NB4 (cell line): ENCODE measurements at places on chromosomes 3 and 15.

DNA sequence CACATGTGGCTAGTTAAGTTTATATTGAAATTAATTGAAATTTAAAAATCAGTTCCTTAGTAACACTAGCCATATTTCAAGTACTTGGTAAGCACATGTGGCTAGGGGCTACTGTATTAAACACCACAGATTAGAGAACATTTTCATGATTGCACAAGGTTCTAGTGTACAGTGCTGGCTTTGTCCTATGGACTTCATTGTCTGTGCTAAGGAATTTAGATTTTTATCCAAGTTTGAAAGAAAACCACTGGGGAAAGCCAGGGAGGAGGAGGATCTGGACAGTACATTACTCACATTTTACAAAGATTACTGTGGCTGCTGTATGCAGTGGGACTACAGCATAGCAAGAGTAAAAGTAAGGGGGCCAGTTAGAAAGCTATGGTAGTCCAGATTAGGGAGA is 13.9 kb downstream of the STAC start:
- no peak for DNase-seq

GRCh38 chr3:40989141-40990061 is 209.9 kb upstream of the CTNNB1 start:
- DNase-seq = no peak

GRCh38 chr15:101424984-101425383 is 64.5 kb downstream of the PCSK6 start:
- no peak for DNase-seq

- no peak for DNase-seq
Measured at GRCh38 chr3:48110463-48110862, 77.8 kb downstream of the CDC25A start.

DNA sequence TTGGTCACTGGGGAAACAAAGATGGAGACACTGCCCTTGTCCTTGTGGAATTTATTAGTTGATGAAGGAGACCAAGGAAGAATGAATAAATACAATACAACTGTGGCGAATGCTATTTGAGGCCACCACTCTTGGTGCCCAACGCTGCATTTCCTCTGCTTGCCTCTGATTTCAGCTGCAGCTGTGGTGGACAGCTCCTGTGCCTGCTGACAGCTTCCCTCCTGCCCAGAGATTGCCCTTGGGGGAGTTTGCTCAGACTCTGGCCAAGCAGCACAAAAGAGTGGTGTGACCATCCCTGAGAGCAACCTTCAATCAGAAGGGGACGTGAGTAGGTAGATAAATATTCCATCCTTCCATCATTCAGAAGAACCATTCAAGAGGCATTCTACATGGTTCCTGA is 64.6 kb upstream of the FHIT start:
- peak; percentile 5 for DNase-seq

DNA sequence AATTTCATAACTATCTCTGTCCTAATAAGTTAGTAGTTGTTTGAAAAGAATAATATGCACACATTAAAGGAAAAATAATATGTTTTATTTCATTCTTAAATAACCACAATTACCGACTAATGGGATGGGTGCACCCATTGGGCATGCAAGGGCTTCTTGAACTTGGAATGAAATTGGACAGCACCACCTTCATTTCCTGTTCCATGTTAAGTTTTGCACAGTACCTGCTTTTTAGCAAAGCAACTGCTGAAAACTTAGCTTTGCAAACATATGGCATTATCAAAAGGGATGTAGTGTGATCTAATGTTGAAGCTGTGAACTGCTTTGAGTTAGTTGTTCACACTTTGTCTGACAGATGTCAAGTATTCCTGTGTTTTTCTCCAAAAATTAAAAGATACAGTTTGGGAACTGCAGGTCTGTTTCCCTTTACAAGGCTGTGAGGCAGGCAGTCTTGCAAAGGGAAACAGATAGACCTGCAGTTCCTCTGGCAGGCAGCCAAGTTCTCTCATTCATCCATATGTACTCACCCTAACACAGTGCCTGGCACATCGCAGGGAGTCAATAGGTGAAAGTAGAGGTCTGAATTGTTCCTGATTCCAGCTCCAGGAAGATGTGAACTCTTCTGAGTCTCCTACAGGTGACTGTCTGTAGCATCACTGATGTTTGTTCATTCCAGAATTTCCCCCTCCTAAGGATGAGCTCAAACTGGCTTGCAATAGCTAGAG is 64.3 kb upstream of the GOLGA8B start:
- DNase-seq = peak; percentile 3

DNA sequence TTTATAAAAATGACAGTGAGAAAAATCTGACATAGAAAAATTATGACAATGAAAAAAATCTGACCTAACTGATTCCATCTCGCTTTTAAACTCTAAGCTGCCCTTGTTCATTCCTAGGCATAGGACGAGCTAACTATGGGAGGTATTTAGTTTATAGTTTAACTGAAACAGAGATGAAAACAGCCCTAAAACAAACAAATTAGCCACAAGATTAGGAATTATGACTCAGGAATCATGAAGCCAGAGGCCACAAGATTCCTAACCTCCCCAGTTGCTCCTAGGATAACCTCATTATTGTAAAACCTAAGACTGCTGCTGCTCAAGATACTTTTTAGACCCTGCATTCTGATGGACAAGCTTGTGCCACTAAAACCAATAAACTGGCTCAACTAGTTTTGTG is 122.7 kb upstream of the MNS1 start:
- DNase-seq = no peak

- no peak for DNase-seq
Measured at GRCh38 chr15:81536356-81536755, 162.3 kb upstream of the TMC3 start.

DNA sequence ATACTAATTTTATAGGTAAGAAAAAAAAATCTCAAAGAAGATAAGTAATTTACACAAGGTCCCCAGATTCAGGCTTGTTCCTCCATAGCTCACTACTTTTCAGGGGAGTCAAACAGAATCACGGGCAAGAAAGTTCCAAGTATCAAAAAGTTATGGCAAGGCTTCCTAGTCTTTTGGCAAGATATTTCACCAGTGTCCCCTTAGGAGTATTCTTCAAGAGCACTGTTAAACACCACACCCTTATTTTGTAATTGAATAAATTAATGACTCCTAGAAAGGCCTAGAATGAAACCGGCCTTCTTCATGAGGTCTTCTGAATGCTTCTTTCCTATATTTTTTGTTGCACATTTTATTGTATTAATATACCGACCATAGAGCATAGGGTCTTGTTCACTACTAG is 109.7 kb downstream of the MYLK start:
- DNase-seq = no peak

- no peak for DNase-seq
Measured at GRCh38 chr3:106809623-106810299, 567.5 kb upstream of the CCDC54 start.

- no peak for DNase-seq
Measured at GRCh38 chr3:59189939-59190338, 140.1 kb upstream of the CFAP20DC start.

- DNase-seq = no peak
Measured at GRCh38 chr15:39172380-39173281, 408.2 kb upstream of the THBS1 start.

GRCh38 chr3:55661571-55661970 is 174.5 kb upstream of the WNT5A start:
- DNase-seq = no peak

DNA sequence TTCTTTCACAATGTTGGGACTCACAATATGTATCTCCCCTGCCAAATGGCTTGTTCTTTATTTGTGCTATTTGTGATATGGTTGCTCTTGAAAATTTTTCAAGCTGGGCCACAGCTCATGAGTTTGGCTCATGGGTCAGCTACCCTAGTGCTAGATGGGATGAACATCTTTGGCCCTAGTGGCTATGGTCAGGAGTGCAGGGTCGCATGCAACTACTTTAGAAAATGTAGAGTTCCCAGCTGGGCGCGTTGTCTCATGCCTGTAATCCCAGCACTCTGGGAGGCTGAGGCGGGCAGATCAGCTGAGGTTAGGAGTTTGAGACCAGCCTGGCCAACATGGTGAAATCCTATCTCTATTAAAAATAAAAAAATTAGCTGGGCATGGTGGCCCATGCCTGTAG is 55.8 kb downstream of the POLR2M start:
- peak; percentile 9 for DNase-seq

DNA sequence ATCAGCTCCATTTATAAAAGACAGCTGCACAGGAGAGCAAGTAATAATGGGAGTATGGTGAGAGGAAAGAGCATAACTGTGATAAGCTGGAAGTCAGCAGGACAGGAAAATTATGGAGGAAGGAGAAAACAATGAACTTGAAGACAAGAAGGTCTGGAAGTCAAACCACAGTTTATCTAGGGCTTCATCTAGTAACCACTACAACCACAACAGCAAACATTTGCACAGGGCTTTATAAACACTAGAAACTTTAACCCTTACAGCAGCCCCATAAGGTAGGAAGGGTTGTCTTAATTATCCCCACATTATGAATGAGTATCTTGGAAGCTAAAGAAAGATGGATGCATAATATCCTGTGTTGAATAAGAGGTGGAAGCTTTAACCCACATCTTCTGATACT is 820.8 kb downstream of the IGSF11 start:
- no peak for DNase-seq

GRCh38 chr15:79978655-79979514 is 7.9 kb upstream of the BCL2A1 start:
- peak; percentile 91 for DNase-seq

GRCh38 chr3:129121792-129122411 is at the start of gene RAB43:
Gene RAB43 (minus strand): TSS chr3:129121804. CDS start chr3:129121489, 315 bp downstream.
- DNase-seq = peak; percentile 51

DNA sequence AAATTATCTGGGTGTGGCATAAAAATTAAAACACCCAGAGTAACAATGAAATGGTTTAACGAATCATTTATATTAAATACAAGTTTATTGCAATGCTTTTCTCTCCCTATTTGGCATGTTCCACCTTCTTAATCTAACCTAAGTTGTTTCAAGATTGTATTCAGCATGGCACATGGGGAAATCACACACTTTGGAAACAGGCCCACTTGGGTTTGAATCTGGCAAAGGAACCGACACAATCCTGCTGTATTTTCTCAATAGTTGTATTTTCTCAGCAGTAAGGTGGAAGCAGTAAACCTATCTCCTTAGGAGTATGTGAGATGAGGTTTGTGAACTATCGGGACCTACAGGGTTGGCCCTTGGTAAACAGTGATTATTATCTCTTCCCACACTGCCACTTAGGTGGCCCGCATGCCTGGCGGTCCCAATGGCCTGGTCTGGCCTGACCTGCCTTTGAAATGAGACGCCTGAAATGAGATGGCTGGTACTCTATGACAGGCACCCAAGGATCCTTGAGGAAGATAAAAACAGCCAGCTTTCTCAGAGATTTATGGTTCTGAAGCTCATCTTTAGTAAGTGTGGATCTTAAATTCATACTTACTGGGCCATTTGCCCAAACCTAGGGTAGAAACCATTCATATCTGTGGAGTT is 45.3 kb upstream of the VILL start:
- DNase-seq = no peak

DNA sequence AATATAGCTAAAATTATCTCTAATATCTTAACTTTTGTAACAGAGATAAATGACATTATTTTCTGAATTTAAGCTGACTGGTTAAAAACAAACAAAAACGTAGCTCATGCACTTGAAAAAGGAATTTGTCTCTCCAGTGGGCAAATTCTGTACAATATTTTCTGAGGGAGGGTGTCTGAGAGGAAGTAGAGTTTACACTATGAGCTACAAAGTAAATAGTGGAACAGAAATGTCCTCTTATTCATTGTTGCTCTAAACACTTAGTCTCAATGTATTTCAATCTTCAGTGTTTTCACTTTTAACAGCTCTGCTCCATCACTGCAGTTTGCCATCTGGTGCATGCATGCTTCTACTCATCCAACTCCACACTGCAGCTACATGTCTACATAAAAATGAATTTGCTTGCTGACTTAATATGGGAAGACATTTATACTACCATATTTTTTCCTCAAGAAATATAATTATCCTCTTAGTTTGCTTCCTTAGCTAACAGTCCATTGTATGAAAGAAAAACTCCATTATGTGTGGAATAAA is 817.4 kb upstream of the LMCD1 start:
- no peak for DNase-seq

DNA sequence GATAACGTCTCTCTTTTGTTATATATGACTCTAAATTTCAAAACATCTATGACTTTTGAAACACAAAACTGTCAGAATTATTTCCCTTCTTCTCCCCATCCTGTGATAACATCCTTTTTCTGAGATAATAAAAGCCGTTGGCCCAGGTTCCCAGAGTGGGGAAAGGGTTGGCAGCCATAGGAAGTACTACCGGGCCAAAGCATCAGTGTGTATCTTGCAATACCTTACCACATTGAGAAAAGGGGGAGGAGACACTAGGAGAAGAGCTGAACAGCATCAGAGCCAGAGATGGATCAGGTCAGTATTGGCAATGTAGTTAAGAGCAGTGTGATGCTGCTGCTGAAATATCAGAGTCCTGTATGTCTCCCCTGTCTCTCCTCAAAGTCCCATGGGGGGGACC is 210.0 kb upstream of the PROK2 start:
- DNase-seq = no peak
